ENCODE measurements at places on chromosomes 4 and X.

DNA sequence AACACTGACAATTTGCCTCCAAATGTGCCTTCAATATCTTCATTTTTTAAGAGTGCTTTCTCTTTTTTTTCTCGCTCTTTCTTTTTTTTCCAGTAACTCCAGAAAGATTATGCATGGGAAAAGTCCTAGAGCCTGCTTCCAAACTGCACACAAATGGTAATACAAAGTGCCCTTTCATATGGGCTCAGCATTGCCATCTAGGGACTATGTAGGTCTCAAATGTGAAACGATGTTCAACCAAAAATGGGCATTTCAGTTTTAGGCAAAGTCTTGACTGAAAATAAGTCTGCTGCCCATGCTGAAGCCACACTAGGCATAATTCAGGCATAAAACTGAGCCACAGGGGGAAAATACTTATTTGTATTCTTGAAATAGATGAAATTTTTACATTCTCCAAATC lies 65.6 kb downstream of the SYNPO2 start:
- no peak for DNase-seq

- DNase-seq: no peak
These were observed 24.4 kb upstream of the MAP7D3 start for GRCh38 chrX:136275553-136275952.

- no peak for DNase-seq
These were observed 22.4 kb downstream of the TMEM33 start for GRCh38 chr4:41957634-41958033.

GRCh38 chr4:30808276-30808675 lies 88.1 kb downstream of the PCDH7 start:
- DNase-seq: no peak

DNA sequence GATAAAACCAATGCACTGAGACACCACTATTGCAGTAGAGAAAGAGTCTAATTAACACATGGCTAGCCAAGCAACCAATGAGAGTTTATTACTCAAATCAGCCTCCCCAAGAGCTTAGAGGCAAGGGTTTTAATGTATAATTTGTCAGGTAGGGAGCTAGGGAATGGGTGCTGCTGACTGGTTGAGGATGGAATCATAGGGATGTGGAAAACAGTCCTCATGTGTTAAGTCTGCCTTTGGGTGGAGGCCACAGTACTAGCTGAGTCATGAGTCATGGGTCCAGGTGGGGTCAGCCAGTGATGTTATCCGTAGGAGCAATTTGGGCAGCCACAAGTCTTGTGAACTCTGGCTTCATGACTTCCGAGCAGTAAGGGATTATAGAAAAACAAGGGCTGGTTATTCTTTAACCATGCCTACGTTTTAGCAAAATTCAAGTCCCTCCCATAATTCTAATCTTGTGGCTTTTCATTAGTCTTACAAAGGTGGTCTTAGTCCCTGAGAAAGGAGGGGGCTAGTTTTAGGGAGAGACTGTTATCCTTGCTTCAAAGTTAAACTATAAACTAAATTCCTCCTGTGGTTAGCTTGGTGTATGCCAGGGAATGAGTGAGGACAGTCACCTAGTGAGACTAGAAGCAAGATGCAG lies 25.1 kb upstream of the PLAC8 start:
- no peak for DNase-seq

- no peak for DNase-seq
These were observed at the start of gene MTTP for GRCh38 chr4:99574530-99575324. Gene MTTP (plus strand): TSS chr4:99574824. CDS start chr4:99574910, 86 bp downstream.

- DNase-seq: no peak
These were observed 16.3 kb upstream of the IDS start for GRCh38 chrX:149521438-149521837.

DNA sequence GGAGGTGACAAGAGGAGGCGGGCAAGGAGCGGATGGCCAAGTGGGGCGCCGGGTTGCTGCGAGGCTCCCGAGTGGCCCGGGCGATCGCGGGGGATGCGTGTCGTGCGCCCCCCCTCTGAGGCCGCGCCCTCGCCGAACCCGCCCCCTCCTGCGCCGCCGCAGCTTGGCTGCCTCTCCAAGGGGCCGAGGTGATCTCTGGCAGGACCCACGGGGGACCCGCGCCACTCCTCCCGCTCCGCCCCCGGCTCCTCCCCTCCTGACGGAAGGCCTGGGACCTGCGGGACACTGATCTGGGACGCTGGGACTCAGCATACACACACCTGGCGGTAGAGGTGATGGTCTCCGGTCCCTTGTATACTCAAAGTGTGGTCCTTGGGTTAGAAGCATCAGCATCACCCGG lies 21.9 kb upstream of the FAM47C start:
- DNase-seq: peak; percentile 26

GRCh38 chrX:41421071-41421729 lies 25.9 kb upstream of the NYX start:
- no peak for DNase-seq

DNA sequence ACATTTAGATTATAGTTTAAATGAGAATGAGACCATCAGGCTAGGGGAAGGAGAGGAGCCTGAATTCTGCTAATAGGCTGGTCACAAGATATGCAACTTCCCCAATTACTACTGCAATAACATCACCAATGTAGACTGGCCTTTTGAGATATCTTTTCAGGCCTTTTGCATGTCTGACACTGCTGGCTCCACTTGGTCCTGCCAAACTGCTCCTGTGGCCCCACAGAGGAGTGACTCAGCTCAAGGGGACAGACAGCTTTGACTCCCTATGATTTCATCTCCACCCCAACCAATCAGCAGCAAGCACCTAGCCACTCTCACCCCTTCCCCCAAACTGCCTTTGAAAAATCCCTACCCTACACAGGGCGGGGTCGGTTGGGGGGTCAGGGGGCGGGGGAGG lies 22.8 kb downstream of the GPRIN3 start:
- no peak for DNase-seq

- no peak for DNase-seq
These were observed 91.9 kb upstream of the ETNPPL start for GRCh38 chr4:108854786-108855185.

- no peak for DNase-seq
These were observed 28.3 kb upstream of the ALG13 start for GRCh38 chrX:111652719-111653118.

GRCh38 chr4:41728573-41728913 lies 20.0 kb downstream of the PHOX2B start:
- no peak for DNase-seq

DNA sequence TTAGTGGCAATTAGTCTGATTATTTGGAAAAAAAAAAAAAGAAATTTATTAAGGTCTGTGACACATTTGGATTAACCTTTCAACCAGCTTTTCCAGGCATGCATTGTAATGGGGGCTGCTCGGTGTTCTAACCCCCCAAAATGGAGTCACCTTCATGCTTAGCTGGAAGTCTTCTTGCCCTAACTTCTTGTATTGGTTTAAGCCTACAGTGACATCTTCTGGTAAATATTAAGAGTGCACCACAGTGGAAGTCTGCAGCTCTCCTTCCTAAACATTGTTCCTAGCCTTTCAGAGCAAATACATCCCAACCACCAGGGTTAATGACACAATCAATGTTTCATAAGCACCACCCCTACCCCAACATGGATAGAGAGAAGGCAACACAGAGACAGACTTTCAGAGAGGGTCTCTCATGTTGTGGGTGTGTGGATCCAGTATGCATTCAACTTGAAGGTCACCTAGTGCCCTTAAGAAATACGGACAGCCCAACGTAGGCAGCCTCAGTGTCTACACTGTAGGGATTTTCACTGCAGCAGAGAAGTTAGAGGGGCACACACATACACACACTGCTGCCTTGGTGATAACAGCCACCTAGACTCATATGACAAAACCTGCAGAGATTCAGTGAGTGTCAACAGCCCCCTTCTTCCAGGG lies 142.9 kb upstream of the MBNL3 start:
- no peak for DNase-seq

DNA sequence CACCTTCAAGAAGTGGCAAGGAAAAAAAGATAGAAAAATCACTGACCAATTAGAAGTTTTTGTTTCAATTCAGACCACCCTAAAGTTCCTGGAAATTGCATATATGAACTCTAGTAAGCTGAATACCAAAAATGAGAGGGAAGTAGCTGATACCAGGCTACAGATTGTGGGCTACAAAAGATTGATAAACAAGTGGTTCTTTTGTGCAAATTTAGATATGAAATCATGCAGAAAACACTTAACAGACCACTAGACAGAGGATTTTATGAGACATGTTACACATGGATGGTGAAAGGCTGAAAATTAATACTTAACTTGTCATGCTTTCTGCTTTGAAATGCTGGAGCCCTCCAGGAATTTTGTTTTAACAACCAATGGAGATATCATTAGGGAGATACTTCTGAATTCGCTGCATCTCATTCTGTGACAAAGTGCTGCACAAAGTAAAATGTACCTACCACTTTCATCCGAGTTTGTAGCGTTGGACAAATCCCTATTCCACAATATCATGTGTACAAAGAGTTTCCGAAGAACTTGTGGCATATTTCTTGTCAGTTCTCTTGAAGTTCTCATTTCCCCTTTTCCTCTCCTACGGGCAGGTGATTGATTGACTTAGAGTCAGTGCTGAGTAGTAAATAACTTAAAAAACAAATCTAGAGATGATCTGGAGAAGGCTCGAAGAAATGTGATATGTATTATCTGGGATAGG lies 235.0 kb downstream of the PALLD start:
- no peak for DNase-seq

DNA sequence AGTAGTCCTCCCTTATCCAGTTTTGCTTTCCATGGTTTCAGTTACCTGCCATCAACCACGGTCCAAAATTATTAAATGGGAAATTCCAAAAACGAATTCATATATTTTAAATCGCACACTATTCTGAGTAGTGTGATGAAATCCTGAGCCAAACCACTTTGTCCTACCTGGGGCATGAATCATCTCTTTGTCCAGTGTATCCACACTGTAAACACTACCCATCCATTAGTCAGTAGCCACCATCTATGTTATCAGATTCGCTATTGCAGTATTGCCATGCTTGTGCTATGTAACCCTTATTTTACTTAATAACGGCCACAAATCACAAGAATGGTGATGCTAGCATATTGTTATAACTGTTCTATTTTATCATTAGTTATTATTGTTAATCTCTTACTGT lies 704.6 kb downstream of the SMARCA1 start:
- DNase-seq: no peak

GRCh38 chr4:54289316-54289715 lies 60.2 kb downstream of the PDGFRA start:
- DNase-seq: no peak

- DNase-seq: no peak
These were observed 87.5 kb downstream of the SNX25 start for GRCh38 chr4:185296665-185297460.

DNA sequence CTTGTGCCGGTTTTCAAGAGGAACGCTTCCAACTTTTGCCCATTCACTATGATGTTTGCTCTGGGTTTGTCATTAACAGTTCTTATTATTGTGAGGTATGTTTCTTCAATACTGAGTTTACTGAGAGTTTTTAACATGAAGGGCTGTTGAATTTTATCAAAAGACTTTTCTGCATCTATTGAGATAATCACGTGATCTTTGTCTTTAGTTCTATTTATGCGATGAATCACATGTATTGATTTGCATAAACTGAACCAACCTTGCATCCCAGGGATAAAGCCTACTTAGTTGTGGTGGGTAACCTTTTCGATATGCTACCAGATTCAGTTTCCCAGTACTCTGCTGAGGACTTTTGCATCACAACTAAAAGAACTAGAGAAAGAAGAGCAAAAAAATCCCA lies 318.0 kb downstream of the GASK1B start:
- no peak for DNase-seq

GRCh38 chrX:8748855-8749254 lies 16.9 kb upstream of the ANOS1 start:
- DNase-seq: no peak

DNA sequence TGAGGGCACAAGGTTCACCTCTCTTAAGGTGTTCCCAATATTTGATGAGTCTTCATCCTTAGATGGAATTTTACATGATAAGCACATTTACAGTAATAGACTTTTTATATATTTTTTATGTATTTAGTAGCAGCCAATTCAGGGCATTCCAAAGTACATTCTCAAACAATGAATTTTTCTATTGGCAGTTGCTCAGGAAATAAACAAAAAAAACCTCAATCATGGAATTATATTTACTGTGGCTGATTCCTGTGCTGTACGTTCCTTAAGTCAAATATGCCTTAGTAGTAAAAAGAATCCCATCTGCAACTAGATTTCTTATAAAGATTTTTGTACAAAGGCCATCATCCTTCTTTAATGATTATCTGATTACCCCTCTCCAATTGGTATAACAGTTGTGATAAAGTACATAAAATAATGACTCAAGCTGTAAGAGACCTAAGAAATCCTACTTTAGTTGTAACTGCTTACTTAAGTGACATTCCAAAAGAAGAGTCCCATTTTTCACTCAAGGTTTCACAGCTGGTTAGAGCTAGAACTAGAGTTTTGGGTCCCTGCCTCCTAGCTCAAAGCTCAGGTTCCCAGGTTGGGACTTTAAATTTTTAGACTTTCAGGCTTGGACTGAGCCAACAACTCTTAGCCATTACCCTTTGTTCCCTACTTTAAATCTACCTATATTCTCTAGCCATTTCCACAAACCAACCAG lies 152.7 kb downstream of the FHIP1A start:
- DNase-seq: no peak

GRCh38 chr4:2378401-2378800 lies 40.0 kb downstream of the ZFYVE28 start:
- no peak for DNase-seq

- no peak for DNase-seq
These were observed 16.4 kb upstream of the GUCY1B1 start for GRCh38 chr4:155742310-155743015.

DNA sequence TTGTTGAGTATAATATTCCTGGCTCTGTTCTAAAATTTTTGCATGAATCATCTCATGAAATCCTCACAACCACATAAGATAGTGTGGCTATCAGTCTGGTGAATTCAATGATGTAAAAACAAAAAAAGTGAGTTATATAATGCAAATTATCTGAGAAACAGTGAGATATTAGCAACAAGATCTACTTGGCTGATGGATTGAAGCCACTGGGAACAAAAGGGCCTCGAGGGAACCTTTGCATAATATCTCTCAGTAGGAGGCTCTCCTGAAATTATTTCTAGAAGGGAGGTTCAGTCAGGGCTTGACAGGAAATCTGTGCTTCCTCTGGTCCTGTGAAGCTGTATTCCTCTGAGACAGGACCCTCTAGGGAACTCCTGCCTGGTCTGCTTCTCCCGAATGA lies 30.1 kb upstream of the NUP54 start:
- no peak for DNase-seq

DNA sequence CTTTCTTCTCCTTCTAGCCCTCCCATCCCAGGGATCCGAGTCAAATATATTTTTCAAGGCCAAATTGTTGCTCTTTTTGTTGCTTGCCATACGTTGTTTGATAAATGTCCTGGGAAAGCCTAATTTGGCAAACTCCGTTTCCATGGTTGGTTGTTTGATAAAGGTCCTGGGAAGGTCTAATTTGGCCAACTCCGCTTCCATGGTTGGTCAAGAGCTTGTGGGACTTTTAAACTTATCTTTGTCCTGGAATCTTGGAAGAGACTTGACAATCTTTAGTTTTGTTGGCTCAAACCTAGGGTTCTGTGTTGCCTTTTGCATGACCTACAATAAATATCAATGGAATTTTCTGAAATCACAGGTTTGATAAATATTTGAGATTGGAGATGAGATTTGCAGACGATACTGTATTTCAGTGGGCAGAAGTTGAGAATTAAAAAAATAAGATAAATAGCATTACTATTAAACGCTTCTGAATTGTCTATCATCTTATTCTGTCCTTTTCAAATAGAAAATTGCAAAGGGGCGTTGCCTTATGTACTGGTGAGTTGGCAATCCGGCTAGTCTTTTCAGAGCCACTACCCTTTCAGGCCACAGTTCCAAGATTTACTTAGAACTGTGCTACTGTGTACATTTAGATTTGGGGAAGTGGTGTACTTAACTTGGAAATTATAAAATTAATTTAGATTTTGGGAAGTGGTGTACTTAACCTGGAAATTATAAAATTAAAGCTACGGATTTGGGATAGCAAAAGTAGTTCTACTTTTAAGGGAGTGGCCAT lies 804 bp downstream of the OSTC start:
- no peak for DNase-seq

Measured in thyroid gland (tissue), 4 donors.